ENCODE measurements at places on chromosomes 16 and 17. TPM values are rescaled to one million over a fixed set of nuclear protein-coding genes. Genes with fewer than 3 reads are reported as not detected.

DNA sequence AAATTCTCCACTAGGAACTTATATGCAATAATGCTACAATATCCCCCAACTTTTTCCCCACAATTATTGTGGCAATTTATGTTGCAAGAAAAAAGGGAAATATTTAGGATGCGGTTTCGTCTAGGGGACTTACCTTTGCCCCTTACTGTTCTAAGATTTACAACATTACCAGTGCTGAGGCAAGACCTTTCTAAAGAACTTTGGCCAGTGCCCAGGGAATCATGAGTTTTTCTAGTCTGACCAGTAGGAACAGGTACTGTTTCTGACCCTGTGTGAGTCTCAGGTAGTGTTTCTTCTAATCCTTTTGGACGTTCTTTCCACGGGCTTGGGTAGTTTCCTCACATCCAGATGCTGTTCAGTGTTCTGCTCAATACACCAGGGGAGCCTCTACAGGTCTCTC is 373.7 kb downstream of the HAPSTR1 start:
- no peak overlapping the region for H3K27ac ChIP-seq
- H3K4me1 ChIP-seq, result no peaks in the 10 kb centered on the region

- peak overlapping the region; percentile 61 for H3K4me3 ChIP-seq
- H3K36me3 ChIP-seq, result peaks cover 16% of the 10 kb centered on the region
- peaks cover 30% of the 10 kb centered on the region for H3K4me1 ChIP-seq
These were observed 1.1 kb downstream of the TK2 start for GRCh38 chr16:66548868-66549267.

OR1E2 gene
- not detected for total RNA-seq

- H3K4me1 ChIP-seq, result peaks cover 78% of the 10 kb centered on the region
- peak overlapping the region; percentile 22 for H3K4me3 ChIP-seq
- DNase-seq, result peak; percentile 90
These were observed 14.3 kb downstream of the PIEZO1 start for GRCh38 chr16:88770461-88771293.

- no peaks in the 10 kb centered on the region for H3K27me3 ChIP-seq
- no peak overlapping the region for H3K27ac ChIP-seq
- no peaks in the 10 kb centered on the region for H3K36me3 ChIP-seq
These were observed 19.1 kb upstream of the CD79B start for GRCh38 chr17:63950940-63951907.

DNA sequence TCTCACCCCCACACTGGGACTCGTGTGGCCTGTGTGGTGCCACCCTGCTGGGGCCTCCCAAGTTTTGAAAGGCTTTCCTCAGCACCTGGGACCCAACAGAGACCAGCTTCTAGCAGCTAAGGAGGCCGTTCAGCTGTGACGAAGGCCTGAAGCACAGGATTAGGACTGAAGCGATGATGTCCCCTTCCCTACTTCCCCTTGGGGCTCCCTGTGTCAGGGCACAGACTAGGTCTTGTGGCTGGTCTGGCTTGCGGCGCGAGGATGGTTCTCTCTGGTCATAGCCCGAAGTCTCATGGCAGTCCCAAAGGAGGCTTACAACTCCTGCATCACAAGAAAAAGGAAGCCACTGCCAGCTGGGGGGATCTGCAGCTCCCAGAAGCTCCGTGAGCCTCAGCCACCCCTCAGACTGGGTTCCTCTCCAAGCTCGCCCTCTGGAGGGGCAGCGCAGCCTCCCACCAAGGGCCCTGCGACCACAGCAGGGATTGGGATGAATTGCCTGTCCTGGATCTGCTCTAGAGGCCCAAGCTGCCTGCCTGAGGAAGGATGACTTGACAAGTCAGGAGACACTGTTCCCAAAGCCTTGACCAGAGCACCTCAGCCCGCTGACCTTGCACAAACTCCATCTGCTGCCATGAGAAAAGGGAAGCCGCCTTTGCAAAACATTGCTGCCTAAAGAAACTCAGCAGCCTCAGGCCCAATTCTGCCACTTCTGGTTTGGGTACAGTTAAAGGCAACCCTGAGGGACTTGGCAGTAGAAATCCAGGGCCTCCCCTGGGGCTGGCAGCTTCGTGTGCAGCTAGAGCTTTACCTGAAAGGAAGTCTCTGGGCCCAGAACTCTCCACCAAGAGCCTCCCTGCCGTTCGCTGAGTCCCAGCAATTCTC is 27.4 kb downstream of the STH start:
- H3K4me1 ChIP-seq, result peaks cover 12% of the 10 kb centered on the region
- H3K4me3 ChIP-seq, result no peak overlapping the region
- no peak for DNase-seq
- peaks cover 90% of the 10 kb centered on the region for H3K36me3 ChIP-seq
